Left lung (tissue), 14 donors: ENCODE measurements at places on chromosomes 12 and 14. TPM values are rescaled to one million over a fixed set of nuclear protein-coding genes. Genes with fewer than 3 reads are reported as not detected.

DNA sequence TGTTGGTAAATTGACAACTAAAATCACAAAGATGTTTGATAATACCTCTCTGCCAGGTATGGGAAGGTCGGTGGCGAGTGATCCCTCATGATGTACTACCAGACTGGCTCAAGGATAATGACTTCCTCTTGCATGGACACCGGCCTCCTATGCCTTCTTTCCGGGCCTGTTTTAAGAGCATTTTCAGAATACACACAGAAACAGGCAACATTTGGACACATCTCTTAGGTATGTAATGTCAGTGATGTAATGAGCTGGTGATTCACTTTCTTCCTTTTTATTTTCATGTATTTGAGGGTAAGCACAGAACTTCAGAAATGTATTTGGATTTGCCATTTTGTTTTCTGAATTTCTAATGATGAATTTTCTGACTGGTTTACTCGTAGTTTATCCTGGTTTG, 42.6 kb upstream of the LRTM2 start:
- no peak for DNase-seq

DNA sequence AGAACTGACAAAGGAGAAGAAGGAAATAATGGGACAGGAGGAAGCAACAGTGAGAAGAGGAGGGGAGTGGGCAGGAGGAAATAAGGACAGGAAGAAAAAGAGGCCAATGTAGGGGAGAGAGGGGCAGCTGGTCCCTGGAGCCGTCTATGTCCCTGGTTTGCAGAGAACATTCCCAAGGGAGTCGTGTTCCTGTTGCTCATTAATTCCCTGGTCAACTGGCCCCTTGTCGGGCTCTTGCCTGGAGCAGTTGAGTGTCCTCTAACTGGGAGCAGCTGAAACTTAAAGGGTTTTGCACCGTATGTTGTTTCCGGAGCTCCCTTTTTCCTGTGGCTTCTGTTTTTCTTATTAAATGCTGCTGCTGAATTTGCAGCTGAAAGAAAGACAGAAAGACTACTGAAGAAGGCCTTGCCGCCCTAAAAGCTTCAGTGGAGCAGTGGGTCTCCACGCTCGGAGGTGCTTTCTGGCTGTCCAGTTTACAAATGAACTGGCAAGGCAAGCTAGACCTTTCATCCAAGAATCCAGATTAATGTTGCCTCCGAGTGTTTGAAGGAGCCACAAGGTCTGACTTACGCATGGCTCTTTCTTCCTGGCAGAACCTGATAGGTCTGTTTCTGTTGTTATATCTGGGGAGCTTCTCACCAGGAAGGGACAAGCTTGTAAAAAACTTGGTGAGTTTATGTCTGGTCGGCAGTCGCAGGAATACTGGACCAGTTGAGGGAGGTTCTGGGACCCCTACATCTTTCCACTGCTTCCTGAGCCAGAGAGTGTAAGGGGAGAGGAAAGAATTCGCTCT, 146.2 kb upstream of the RFLNA start:
- no peak for DNase-seq

DNA sequence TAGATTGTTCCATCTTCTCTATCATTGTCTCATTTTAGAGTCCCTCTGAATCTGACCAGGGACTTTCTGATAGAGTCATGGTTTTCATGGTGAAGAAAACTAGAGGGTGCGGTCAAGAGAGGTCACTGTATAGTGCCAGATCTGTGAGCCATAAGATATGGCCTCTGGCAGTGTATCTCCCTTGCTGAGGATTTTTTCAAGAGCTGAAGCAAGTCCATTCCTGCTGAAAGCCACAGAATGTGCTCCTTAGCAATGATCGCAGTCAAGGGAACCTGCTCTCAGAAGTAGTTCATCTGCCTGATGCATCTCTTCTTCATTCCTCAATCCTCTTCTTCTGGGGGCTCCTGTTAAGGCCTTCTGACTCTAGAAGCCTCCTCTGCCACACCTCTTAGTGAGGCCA, 405.2 kb downstream of the EGLN3 start:
- DNase-seq: no peak

- DNase-seq: no peak
Measured at GRCh38 chr14:59771577-59771976, 99.0 kb downstream of the RTN1 start.

DNA sequence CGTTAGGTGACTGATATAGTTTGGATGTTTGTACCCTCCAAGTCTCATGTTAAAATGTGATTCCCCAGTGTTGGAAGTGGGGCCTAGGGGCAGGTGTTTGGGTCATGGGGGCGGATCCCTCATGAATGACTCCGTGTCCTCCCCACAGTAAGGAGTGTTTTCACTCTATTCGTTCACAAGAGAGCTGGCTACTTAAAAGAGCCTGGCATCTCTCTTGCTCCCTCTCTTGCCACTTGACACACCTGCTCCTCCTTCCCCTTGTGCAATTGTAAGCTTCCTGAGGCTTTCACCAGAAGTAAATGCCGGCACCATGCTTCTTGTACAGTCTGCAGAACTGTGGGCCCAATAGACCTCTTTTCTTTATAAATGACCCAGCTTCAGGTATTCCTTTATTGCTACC, 2.6 kb downstream of the IFI27L2 start:
- no peak for DNase-seq

DNA sequence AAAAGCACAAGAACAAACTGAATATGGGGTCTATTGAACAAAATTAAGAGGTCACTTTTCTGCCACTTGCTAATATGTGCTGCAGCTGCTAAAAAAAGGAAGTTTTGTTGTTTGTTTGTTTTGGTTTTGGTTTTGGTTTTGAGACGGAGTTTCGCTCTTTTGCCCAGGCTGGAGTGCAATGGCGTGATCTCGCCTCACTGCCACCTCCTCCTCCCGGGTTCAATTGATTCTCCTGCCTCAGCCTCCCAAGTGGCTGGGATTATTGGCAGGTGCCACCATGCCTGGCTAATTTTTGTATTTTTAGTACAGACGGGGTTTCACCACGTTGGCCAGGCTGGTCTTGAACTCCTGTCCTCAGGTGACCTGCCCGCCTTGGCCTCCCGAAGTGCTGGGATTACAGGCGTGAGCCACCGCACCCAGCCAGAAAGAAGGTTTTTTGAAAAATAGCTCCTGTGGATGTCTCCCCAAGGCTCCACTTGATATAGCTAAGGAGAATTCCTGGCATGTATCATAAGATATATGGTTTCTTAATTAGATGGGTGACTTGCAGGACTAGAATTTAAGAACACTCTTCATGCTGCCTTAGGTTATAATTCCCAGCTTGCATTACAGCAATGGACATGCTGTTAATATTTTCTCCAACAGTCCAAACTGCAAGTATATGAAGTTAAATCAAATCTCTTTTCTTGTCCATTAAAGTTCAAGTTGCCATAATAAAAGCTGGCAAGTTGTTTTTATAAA, 237.6 kb upstream of the AMIGO2 start:
- no peak for DNase-seq

DNA sequence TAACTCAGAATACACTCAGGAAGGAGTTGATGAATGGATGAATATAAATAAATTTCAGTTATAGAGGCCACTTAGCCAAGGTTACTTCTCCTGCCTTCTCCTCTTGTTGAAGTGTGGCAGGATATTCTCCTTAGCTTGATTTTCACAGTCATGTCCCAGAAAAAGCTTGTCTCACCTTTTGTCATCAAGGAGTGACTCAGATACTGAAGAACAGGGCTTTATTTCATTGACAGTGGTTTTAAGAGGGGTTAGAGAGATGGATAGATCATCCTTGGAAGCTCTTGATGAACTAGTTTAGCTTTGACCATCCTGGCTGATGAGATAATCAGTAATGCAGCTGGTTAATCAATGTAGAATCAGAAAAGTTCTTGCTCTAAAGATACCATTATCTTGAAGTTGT, 35.0 kb upstream of the CFAP54 start:
- DNase-seq: no peak

DNA sequence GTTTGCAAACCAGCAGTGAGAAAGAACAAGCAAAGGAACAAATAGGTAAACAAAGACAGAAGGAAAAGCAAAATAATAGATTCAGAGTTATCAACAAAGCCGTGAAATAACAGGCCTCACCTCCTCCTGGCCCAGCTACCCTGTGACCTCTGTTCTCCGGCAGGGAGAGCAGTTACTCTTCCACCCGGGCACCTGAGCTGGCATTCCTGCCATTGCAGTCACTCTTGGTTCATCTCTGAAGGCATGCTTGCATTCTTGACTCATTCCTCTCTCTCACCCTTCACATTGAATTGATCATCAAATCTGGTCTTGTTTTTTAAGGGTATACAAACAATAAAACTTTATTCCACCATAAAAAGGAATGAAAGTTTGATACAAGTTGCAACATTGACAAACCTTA, 95.1 kb downstream of the TTC8 start:
- DNase-seq: no peak

DNA sequence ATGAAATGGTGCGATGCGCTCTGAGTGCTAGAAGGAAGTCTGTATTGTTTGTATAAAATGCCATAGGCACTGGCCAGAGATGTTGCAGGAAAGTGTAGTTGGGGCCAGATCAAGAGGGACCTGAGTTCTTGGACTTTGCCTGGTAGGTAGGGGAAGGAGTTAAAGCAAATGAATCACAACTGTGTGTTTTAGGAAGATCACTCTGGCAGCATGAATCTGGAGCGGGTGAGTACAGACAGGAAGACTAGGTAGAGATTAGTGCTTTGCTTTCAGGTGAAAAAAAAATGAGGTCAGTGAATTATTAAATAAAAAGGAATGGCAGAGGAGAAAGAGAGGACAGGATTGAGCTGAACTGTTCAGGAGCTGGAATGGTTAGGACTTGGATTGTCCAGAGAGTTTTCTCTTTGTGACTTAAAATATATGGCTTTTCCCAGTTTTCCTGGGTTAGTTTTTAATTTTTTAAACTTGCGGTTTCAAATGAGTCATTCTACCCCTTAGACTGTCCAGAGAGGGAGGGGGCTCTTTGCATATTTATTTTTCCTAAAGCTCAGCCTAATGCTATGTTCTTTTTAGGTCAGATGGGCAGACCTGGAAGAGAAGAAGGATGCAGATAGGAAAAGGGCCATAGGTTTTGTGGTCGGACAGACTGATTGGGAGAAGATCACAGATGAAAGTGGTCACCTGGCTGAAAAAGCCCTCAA, 41.1 kb downstream of the PROX2 start:
- no peak for DNase-seq

DNA sequence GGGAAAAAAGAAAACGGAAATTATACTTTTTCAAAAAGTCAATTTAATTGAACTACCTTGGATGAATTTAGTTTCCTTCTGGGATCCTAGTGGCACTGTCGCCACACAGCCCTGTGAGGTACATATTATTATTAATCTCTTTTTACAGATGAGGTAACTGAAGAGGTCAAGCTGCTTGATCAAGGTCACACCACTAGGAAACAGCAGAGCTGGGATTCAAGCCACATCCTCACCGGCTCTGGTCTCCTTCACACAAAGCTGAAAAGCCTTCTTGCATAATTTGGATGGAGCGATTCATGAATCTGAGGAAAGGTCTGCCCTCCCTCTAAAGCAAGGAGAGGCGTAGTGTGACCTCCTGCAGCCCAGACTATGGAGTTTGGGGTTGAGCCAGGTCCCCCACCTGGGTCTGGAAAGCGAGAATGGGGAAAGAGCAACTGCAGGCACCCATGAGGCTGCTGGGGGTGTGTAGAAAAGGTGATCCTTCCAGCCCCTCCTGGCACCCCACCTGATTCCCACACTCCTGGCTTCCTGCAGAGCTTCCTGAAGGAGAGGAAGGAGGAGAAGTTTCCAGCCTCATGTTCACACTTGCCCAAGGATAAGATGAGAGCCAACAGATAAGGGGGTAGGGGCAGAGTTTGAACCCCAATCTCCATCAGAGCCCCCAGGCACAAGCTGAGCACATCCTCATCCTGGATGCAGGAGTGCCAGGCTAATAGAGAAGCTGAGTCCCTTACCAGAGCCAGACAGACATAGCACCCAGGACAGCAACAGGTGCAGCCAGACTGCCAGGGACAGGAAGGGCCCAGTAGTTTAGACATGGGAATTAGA, 3.9 kb upstream of the KRT79 start:
- DNase-seq: no peak

DNA sequence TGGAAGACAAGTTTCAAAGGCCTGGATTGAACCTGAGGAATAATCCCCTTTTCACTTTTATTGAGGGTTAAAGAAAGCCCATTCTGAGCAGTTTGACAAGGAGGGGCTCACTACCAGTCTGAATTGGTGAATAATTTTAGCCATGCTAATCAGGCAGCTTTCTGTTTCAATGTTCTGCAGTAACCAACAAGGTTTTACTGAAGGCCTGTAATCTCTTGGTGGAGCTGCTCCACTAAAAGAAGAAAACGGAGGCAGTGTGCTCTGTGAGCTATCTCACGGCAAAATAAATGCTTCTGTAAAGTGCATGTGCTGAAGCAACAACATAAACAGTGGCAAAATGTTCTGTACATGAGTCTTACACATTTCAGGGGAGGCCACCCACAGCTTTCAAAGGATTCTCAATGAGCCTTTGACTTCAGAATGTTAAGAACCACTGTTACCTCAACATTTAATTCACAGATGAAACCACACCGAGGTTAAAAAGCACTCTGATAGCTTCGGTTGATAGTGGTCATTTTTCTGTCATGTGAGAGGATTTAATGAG, 111.2 kb downstream of the LRIG3 start:
- no peak for DNase-seq

DNA sequence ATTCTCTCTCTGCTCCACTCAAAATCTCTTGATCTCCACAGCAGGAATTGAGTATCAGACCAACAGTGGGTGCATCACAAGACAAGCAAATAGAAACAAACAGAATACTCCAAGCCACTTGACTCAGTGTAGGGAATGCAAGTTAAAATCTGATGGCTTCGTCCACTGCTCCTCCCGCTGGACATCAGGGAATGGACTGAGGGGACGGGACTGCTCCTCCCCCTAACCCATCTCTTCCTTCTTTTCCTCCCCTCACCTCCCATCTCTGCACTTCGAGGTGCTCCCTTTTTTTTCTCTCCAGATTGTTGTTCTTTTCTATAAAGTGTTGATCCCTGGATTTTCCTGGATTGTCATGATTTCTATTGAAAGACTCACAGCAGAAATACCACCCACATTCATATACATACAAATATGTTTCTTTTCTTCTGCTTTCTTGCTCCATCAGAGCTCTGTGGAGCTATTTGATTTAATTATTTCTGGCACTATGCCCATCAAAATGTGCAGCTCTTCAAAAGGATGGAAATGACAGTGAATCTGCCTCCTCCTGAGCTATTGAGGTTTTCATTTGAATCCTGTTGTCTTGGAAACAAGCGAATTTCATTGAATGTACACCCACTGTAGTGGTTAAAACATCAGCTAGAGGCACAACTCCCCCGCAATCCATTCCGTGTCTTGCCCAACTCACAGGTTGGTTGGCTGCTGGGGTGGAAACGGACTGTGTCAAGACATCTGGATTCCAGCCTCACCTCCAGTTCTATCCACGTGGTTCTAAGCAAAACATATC, 199.7 kb downstream of the SPTSSA start:
- no peak for DNase-seq

- no peak for DNase-seq
Measured at GRCh38 chr14:99473458-99473857, 7.2 kb downstream of the SETD3 start.

Gene CHGA
- polyA plus RNA-seq: 3.1 TPM

Gene SLCO1B1
- not detected for polyA plus RNA-seq

Gene P2RX2
- 5.9 TPM for polyA plus RNA-seq

Gene SIX6
- polyA plus RNA-seq: not detected

Gene CLMN
- polyA plus RNA-seq: 12.5 TPM

Gene NXPH4
- polyA plus RNA-seq: 0.67 TPM

Gene BDKRB1
- 0.24 TPM for polyA plus RNA-seq
